ENCODE measurements at places on chromosomes 16 and 17. TPM values are rescaled to one million over a fixed set of nuclear protein-coding genes. Genes with fewer than 3 reads are reported as not detected.

PAQR4 gene
- total RNA-seq, result 44.0 TPM

TBC1D3H gene
- not detected for total RNA-seq

HBA1 gene
- not detected for total RNA-seq

DNA sequence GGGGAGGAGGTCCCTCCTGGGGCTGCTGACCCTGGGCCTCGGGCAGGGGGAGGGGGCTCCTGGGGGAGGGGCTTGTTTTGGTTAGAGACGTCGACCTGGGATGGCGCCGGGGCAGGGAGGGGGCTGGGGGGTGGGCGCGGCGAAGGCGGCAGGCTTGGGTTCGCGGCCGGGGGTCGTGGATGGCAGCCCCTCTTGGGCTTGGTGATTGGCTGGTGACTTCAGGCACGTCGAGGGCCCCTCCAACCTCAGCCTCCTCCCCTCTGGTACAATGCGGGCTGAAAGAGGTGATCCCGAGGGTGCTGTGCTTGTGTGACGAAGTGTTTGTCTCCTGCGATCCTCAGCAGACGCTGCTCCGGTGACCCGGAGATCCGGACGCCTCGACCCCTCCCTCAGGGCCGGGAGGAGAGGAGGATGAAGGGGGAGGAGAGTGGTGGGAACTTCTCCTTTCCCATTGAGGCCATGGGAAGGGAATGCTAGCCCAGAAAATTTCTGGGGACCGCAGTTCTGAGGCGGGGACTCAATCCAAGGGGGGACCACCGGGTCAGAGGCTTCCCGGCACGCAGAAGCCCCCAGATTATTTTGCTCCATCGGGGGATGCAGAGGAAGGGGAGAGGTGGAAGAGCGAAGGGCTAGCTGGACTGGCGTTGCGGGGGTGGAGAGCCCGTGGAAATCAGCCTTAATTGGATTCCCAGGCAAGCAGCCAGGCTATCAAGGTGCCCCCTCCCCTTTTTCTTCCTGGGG is 43.9 kb downstream of the RAI1 start:
- DNase-seq, result no peak

DNA sequence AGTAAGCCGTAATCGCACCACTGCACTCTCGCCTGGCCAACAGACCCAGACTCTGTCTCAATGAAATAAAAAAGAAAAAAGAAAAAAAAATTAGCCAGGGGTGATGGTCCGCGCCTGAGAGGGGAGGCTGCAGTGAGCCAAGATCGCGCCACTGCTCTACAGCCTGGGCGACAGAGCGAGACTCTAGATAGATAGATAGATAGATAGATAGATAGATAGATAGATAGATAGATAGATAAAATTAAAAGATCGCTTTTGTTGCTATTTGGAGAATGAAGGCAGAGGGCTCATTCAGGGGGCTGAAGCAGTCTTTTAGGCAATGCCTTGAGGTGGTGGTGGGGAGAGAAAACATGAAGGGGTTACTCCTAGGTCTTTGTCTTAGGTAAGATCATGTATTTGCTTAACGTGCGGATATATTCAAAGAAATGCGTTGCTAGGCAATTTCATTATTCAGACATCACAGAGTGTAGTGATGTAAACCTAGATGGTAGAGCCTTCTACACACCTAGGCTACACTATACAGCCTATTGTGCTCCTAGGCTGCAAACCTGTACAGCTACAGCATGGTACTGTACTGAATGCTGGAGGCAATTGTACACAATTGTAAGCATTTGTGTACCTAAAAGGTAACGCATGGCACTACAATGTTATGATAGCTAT is 4.3 kb upstream of the HES7 start:
- no peak for DNase-seq

- DNase-seq, result no peak
Observed at GRCh38 chr17:63136369-63137012, 170.5 kb downstream of the TANC2 start.

- DNase-seq, result no peak
Observed at GRCh38 chr17:28878981-28879380, 18.6 kb downstream of the FLOT2 start.

GRCh38 chr16:2090481-2090776 is 42.6 kb downstream of the TSC2 start:
- DNase-seq, result no peak

GRCh38 chr16:17211797-17212196 is 259.0 kb downstream of the XYLT1 start:
- no peak for DNase-seq

GRCh38 chr17:58970609-58971450 is 135.8 kb downstream of the TRIM37 start:
- no peak for DNase-seq

- no peak for DNase-seq
Observed at GRCh38 chr17:76405607-76405966, 21.2 kb downstream of the SPHK1 start.

DNA sequence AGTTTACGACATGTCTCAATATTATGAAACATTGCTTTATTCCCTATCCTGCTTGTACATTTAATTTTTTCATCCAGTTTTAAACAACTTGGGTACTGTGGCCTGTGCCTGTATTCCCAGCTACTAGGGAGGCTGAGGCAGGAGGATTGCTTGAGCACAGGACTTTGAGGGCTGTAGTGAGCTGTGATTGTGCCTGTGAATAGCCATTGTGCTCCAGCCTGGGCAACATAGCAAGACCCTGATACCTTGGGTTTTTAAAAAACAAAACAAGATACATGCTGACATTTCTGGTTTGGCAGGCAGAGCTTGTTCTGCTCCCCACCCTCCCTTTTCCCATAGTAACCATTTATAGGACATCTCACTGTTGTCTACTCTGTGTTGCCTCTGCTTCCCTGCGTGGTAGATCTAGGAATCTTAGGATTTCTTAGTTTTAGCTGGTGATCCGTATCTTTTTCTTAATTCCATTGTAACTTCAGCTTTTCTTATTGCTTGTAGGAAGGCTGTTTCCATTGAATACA is 35.6 kb downstream of the TENT4B start:
- no peak for DNase-seq

Data from SJSA1 (cell line).